NCI-H2171 (cell line): ENCODE measurements at places on chromosomes 5 and 9.

DNA sequence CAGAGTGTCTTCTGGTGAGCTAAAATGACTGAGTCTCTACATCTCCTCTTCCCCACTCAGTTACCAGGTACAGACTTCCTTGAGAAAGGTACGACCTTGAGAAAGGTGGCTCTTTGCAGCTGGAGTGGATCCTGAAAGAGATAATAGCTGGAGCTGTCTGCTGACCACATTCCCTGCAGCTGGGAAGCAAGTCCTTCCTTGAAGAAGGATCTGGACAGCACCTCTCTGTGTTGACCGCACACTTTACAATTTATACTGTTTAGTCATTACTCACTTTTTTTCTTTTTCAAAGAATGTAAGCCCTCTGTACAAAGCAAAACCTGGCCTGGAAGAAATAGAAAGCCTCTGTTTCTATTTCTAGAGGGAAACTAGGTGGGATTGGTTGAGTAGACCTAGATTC, 148.8 kb downstream of the MACIR start:
- no peak for DNase-seq

- DNase-seq = no peak
Measured at GRCh38 chr9:21754741-21755140, 47.7 kb upstream of the MTAP start.

DNA sequence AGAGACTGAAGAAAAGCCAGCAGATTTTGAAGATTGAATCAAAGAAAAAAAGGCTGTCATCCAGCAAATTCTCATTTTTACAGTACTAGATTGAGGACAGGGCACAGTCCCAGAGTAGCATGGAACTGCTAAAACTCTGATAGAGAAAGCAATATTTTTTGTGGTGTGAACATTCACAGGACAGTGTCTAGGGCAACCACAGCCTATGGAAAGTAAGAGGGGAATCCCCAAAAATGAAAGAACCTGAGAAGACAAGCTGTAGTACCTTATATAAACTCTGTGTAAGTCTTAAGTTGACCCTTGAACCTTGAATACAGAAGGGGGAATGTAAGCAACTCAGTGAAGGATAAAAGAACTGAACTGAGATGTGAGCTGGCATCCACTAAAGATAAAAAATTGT, 540.3 kb downstream of the HINT1 start:
- DNase-seq = no peak

DNA sequence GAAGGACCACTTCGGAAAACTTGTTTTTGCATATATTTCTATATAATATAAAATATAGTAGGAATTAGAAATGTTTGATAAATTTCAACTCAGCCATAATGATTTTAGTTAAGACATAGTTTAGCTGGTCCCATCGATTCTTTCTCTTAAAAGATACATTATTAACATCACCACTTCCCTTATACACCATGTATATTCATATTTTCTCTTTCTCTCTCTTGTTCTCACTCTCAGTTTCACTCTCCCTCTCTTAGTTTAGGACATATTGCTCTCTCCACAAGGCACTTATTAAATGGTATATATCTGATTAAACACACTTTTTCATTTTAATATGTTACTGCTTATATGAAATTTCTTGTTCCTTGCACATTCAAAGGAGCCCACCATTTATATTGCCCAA, 90.1 kb upstream of the RASEF start:
- no peak for DNase-seq

- DNase-seq = no peak
Measured at GRCh38 chr9:89008055-89008743, 16.9 kb downstream of the S1PR3 start.

GRCh38 chr9:36332006-36332405, 68.1 kb downstream of the RNF38 start:
- no peak for DNase-seq

DNA sequence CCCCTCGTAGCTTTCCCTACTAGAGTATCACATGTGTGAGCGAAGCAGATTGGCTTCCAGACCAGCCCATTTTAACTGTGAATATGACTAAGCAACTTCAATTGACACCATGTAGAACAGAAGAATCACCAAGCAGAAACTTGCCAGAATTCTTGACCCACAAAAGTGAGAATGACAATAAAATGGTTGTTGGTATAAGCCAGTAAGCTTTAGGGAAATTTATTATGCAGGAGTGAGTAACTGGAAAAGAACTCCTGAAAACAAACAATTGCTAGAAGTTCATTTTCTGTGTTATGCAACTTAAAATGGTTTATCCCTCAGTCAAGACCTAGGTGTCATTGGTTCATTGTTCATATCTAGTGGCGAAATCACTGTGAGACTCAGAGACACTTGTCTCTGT, 303.1 kb downstream of the DMRT2 start:
- no peak for DNase-seq
